Motor neuron (in vitro differentiated cells): ENCODE measurements at places on chromosomes 7 and 10. TPM values are rescaled to one million over a fixed set of nuclear protein-coding genes. Genes with fewer than 3 reads are reported as not detected.

GRCh38 chr7:16399916-16400892, 21.1 kb downstream of the CRPPA start:
- no peak for ATAC-seq

GRCh38 chr7:123343611-123344010, 143.8 kb upstream of the SLC13A1 start:
- no peak for ATAC-seq

DNA sequence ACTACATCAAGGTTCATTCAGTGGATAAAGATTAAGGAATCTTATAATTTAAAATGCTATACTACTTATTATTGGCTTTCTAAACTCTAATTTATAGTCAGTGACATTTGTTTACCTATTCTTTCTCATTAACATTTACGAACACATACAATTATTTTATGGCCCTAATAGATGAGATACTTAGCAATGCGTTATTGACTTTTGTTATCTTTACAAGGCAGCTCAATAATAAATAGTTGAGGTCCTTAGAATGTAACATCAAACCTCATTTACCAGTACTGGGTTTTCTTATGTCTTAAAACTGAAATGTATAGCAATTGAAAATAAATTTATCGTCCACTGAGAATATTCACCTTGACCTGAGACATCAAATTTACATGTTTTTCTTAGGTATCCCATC, 89.0 kb downstream of the THSD7A start:
- no peak for ATAC-seq

Gene CADPS2
- 1.3 and 1.4 TPM in 2 replicates for total RNA-seq

DNA sequence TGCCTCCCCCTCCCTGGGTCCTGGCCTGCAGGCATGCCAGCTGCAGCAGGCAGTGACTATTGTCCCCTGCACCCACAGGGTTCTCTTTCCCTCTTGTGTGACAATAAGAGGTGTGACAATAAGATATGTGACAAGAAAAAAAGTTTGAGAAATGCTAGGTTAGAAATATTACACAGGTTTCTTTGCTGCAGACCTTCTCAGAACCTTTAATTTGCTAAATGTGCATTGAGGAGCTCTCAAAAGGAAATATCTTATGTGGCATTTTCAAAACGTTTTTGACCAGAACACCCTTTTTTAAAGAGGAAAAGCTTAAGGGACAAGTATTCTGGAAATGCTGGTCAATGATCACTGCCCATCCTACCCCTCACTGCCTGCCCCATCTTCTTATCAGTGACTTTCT, 117.5 kb downstream of the COL13A1 start:
- ATAC-seq: no peak

- peak; percentile 60 for ATAC-seq
Observed at GRCh38 chr7:121360564-121360963, 31.8 kb downstream of the WNT16 start.

DNA sequence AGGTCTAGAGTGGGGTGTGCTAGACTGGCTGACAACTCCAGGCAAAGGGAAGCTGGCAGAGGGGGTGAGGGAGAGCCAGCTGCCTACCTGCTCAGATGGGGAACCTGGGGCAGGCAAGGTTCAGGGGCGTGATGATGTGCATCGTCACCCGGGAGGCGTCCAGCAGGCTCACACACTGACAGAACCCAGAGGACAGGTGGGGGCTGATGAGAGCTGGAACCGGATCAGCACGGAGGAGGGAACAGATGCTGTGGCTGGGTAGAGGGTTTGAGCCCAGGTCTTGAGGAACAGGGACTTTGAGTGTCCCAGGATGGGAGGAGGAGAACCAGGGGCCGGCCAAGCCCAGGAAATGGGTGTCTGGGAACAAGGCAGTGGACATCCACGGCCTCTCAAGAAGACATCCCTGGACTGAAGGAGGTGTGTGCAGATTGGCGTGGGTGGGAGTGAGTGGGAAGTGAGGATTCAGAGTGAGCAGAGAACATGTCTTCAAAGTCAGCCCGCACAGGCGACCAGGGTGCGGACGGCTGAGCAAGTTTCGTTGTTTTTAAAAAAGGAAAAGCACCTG, 3.9 kb downstream of the RASGEF1A start:
- no peak for ATAC-seq

DNA sequence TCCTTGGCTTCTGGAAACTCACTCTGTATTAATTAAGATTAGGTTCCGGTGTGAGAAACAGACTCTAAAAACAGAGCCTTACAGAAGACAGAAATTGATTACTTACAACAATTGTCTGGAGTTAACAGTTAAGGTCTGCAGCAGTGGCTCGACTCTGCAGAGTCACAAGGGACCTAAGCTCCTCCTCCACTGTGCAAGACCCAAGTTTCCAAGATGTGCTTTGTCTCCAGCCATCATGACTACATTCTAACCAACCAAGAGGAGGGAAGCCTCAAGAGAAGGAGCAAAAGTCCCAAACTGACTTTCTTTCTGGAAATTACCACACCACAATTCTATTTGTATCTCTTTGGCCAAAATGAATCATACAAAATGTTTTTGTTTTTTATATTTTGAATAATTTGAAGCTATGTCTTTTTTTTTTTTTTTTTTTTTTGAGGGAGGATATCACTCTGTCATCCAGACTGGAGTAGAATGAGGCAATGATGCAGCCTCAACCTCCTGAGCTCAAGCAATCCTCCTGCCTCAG, 14.2 kb upstream of the ODAD2 start:
- ATAC-seq: no peak

- ATAC-seq: no peak
Observed at GRCh38 chr10:117499248-117500105, 43.1 kb upstream of the EMX2 start.

Gene ZPBP
- not detected in 2 replicates for total RNA-seq

DNA sequence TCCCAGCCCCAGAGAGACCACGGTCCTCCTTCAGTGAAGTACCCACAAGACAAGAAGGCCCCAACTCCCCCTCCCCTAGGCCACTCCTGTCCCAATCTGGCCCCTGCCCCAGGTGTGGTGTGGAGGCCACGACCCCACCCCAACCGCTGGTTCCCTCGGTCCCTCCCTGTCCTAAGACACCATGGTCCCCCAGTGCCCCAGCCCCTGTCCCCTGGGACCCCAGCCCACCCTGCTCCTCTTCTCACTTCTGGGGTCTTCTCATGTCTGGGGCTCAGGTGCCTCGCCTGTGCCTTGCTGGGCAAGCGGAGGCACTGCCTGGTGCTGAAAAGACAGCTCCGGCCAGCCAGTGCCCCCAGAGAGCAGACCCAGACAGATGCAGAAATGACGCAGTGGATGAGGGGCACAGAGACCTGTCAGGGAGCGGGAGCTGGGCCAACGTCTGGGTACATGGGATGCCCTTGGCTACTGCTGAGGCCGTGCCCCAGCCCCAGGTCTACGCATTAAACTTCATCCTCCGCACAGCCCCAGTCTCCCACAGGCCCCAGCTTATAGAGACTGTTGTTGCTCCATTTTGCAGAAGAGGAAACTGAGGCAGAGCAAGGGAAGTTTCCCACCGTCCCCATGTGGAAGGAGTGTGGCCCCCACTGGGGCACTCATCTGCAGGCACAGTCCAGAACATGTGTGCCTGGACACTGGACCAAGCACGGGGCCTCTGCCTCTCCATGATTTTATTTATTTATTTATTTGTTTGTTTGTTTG, 14.8 kb downstream of the GRIFIN start:
- no peak for ATAC-seq

- ATAC-seq: no peak
Observed at GRCh38 chr10:76743169-76743568, 894.4 kb downstream of the KCNMA1 start.

GRCh38 chr7:151503902-151504714, 15.6 kb downstream of the RHEB start:
- peak; percentile 70 for ATAC-seq

Gene C10orf95
- 0.81 and 1.4 TPM in 2 replicates for total RNA-seq

Gene NPM3
- 34.4 and 36.9 TPM in 2 replicates for total RNA-seq

Gene TAS2R41
- total RNA-seq: not detected in 2 replicates

- ATAC-seq: no peak
Observed at GRCh38 chr10:126017961-126018560, 121.7 kb downstream of the FANK1 start.

DNA sequence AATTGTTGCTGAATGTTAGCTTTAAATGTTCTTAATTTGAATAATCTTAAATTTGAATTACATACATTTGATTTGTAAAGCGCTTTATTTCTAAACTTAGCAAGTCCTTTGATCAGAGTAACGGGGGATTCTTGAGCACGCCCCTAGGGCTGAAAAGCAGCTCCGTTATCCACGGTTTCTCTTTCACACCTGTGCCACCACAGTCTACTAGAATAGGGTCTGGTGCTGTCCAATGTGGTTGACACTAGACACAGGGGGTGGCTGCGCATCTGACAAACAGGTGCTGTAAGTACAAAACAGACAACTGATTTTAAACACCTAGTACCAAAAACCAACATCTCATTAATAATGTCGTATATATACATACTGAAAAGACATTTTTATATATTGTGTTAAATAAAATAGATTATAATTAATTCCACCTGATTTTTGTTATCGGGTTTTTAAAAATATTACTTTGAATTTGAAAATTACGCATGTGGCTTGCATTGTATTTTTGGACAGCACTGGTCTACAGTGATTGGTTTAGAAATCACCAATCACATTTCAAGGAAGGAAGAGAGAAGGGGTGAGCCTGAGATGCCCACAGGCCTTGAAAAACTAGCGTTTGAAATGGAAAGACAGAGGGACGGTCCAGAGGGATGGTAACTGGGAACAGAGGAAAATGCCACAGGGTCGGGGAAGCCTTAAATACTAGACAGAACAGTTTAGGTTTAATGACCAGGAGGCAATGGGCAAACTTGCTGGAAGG, 7.3 kb downstream of the SEPHS1 start:
- ATAC-seq: no peak

DNA sequence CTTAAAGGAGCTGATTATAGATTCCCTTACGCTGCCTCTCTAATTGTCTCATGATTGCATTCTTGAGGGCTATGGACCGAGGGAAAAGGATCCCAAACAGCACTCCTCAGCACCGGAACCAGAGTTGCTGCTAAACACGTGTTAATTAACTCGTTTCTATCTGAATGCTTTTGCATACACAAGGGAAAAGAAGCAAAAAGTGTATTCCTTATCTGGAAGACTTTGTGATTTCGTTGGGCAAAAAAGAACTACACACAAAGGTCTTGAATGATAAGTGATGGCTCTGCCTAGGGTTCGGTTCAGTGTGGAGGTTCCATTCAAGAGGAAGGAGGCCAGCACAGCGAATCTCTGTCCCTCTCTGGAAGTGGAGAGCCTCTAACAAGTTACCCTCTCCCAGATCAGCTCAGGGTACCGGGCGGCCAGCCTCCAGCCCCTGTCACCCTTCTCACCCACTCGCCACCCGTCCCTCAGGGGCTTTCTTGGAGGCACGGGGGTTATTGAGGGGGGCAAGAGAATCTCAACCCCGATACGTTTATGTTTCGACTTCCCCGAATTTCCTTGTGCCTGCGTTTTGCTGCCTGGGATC, 515 bp upstream of the SLC4A2 start:
- ATAC-seq: no peak

Gene SPDYE8
- total RNA-seq: 0.93 and 1.2 TPM in 2 replicates

DNA sequence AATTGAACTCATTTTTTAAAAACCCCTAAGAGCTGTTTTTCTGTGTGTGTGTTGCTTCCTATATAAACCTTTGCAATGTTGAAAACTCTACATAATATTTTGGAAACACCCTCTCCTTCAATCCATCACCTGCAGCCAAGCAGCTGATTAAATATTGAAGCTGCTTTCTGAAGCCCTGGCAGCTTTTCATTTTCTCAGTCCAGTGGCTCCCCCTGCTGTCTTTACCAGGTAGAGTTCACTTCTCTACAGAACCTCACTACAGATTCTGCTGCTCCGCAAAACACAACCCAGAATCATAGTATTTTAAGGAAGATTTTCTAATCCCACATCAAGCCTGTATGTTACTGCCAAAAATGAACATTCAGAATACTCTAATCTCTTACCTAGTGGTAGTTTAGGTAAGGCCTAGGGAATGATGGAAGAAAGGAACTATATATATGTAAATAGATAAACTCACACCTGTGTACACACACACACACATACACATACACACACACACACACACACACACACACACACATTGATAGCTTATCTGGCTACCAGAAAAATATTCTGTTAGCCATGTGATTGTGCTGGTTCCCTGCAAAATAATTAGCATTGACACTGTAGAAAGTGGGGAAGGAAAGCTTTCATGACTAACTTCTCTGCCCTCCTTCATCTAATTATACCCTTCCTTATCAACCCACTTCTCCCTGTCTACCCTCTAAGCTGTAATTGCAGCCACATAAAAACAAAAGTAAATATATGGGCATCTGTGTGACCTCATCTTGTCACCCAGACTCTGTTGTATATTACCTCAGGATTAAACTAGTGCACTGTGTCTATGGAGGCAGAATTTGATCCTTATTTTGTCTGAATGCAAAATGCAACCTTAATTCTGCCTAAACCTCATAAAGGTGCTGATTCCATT, 229.5 kb upstream of the FZD1 start:
- peak; percentile 76 for ATAC-seq

DNA sequence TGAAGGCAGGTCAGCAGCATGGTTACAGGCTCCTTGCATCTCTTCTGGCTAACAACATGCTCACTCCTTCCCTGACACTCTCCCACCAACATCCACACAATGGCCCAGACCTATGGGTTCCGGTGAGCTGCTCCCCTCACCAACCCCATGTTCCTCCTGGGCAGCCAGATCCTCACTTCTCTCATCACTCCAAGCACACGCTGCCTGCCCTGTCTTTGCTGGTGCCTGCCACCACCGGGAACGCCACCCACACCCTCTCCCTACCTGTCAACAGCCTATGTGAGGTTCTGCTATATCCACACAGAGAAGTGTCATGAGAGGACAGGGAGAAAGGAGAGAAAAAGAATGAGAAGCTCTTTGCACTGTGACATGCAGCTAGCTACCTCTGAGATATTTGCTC, 14.6 kb downstream of the PARP12 start:
- ATAC-seq: no peak

DNA sequence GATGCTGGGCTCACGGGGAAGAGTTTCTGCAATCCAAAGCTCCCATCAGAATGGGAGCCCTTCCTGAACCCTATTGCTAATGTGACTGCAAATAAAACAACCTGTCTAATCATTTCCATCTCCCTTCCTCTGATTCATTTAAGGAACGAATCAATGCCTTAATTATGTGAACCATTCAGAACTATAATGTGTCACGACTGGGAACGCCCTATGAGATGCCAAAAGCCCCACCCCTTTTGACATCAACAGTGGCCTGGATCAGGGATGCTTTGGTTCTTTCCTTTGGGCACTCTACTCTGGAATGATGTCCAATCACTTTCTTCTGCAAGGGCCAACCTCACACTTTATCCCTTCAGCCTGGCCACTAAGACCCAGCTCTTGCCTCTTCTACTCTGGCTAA, 195.4 kb upstream of the AOAH start:
- ATAC-seq: peak; percentile 74

- ATAC-seq: peak; percentile 85
Observed at GRCh38 chr7:138608275-138608674, 92.9 kb downstream of the SVOPL start.

DNA sequence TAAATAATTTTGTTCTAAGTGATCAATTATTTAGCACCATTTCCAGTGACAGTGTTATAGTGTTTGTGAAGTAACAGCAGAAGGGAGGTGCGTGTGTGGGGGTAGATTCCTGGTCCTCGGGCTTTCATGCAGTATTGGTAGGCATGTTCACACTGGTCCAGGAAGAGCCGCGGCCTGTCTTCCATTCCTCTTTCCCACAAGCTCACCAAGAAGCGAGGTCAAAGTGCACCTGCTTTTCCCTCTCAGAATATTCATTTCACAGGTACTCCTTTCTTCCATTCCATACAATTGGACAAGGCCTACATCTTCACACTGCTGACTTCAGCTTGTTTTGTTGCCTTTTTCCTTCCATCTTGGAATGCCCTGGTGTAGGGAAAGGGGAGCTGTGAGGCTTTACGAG, 151.8 kb upstream of the CELF2 start:
- no peak for ATAC-seq

- ATAC-seq: no peak
Observed at GRCh38 chr7:130281260-130281659, 11.7 kb upstream of the CPA4 start.

Gene TDRD1
- 0.14 and 0.15 TPM in 2 replicates for total RNA-seq
